ENCODE measurements at places on chromosomes 4 and X. TPM values are rescaled to one million over a fixed set of nuclear protein-coding genes. Genes with fewer than 3 reads are reported as not detected.

PLXNB3 gene
- total RNA-seq = 6.0 TPM

GLRA3 gene
- total RNA-seq = not detected

APBB2 gene
- total RNA-seq = 97.1 TPM

PNMA3 gene
- total RNA-seq = 0.32 TPM

CSAG3 gene
- not detected for total RNA-seq

STK32B gene
- 0.36 TPM for total RNA-seq

PABPC1L2B gene
- not detected for total RNA-seq

RHOXF2 gene
- not detected for total RNA-seq
